ENCODE measurements at places on chromosomes 1 and 21. TPM values are rescaled to one million over a fixed set of nuclear protein-coding genes. Genes with fewer than 3 reads are reported as not detected.

DNA sequence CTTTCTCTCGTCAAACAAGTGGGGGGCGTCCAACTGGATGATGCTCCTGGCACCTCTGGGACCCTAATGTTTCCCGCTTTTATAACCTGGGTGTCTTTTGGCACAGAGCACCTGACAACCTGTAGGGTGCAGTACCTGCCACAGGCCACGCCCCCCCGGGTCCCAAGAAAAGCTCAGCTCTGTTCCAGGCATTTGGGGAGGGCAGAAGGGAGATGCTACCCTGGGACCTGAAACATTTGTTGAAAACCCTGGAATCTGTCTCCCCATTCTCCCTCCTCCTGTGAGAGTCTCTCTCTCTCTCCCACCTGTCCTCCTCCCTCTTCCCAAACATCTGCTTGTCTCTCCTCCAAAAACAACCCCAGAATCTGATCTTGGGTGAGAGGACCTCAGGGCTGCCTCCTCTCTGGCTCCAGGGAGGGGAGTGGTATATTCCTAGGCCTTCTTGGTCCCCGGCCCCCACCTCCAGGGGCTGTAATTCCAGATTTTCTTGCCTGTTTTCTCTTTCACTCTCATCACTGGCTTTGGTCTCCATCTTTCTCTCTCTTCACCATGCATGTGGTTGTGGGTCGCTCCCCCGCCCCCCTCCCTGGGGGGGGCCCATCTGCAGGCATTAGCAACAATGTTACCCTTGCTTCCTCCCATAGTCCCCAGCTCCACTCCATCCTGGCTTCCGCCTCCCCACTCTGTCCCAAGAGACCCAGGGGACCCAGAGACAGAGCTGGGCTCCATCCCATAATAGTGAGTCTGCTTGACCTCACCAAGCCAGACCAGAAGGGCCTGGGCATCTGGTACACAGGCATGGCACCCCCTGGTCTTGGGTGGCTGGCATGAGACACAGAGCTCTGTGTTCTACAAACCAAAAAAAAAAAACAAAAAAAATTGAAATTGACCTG lies 4.1 kb downstream of the AHDC1 start:
- no peak overlapping the region for H3K27ac ChIP-seq
- no peak overlapping the region for H3K4me3 ChIP-seq
- no peak for DNase-seq
- peaks cover 66% of the 10 kb centered on the region for H3K4me1 ChIP-seq
- no peaks in the 10 kb centered on the region for H3K27me3 ChIP-seq

The ZNF695 gene
- 1.5 TPM for total RNA-seq

DNA sequence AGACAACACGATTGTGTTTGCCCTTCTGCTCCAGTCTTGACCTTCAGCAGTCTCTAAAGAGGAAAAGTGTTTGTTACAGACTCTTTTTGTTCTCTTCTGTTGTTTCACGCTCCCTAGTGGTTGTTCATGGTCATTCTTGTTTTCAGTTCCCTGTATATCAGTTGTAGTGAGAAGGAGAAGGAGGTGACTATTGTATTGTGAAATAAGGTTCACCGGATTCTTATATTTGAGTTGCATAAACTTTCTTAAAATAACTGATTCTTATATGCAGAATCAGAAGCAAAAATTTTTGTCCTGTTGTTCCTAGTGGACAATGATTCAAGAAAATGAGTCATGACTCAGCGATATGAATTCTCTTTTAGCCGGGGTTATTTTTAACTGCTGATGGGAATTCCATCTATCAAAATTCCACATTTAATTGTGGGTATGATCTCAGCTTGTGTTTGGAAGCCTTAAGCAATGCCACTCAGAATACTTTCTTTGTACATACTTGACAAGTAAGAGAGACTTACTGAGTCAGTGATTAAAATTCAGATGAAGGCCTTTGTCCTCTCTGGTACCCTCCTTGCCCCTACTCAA lies 152.2 kb downstream of the CLEC20A start:
- peak overlapping the region; percentile 25 for H3K4me3 ChIP-seq
- peak; percentile 91 for DNase-seq
- peaks cover 25% of the 10 kb centered on the region for H3K4me1 ChIP-seq
- H3K36me3 ChIP-seq = no peaks in the 10 kb centered on the region

- H3K4me3 ChIP-seq = no peak overlapping the region
- DNase-seq = no peak
- no peaks in the 10 kb centered on the region for H3K27me3 ChIP-seq
- no peaks in the 10 kb centered on the region for H3K4me1 ChIP-seq
- no peaks in the 10 kb centered on the region for H3K36me3 ChIP-seq
Measured at GRCh38 chr1:103901072-103901471, 151.4 kb downstream of the AMY1C start.

The CHI3L1 gene
- total RNA-seq = 0.34 TPM

The PDPN gene
- total RNA-seq = 39.7 TPM

- no peak overlapping the region for H3K4me3 ChIP-seq
- no peak overlapping the region for H3K27ac ChIP-seq
- no peaks in the 10 kb centered on the region for H3K4me1 ChIP-seq
- no peak for DNase-seq
Measured at GRCh38 chr1:45787905-45788304, 15.5 kb upstream of the MAST2 start.

DNA sequence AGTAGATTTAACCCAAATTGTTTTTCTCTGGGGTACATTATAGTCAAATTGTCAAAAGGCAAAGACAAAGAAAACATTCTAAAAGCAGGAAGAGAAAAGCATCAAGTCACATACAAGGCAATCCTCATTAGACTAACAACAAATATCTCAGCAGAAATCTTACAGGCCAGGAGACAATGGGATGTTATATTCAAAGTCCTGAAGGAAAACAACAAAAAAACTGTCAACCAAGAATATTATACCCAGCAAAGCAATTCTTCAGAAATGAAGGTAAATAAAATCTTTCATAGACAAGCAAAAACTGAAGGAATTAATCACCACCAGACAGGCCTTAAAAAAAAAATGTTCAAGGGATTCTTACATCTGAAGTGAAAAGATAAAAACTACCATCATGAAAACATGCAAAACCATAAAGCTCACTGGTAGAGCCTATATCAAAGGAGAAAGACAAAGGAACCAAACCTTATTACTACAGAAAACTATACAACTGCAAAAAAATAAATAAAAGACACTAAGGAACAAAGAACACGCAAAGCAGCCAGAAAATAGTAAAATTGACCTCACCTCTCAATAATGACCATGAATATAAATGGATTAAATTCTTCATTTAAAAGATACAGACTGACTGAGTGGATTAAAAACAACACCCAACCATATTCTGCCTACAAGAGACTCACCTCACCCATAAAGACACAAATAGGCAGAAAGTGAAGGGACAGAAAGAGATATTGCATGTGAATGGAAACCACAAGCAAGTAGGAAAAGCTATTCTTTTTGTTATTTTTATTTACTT lies 113.8 kb upstream of the ZC3H11B start:
- DNase-seq = no peak
- no peaks in the 10 kb centered on the region for H3K4me1 ChIP-seq
- H3K27me3 ChIP-seq = no peaks in the 10 kb centered on the region

The RNF223 gene
- total RNA-seq = 0.18 TPM

DNA sequence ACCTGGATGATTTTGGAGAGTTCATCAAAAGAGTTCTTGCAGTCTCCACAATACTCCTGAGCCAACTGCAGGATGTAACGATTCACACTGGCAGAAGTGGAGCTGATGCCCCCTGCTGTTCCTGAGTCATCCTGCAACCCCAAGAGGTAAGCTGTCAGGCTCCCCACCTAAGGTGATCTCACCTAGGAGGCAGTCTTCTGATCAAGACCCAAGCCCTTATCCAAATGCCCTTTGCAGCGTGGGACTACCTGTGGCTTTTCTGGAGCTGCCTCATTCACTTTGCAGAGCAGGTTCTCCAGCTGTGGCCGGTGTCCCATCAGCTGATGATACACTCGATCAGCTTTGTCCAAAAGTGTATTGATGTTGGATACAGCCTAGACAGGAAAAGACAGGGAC lies 96.4 kb downstream of the UBR4 start:
- H3K4me1 ChIP-seq = no peaks in the 10 kb centered on the region
- no peak overlapping the region for H3K27ac ChIP-seq
- H3K4me3 ChIP-seq = no peak overlapping the region
- peaks cover 85% of the 10 kb centered on the region for H3K36me3 ChIP-seq
- no peak for DNase-seq

- no peaks in the 10 kb centered on the region for H3K36me3 ChIP-seq
- no peaks in the 10 kb centered on the region for H3K4me1 ChIP-seq
- no peaks in the 10 kb centered on the region for H3K27me3 ChIP-seq
- no peak for DNase-seq
Measured at GRCh38 chr1:46767649-46768282, 31.1 kb upstream of the CYP4B1 start.

GRCh38 chr21:27077501-27077900 lies 110.6 kb upstream of the ADAMTS5 start:
- no peak for DNase-seq
- no peaks in the 10 kb centered on the region for H3K4me1 ChIP-seq
- no peaks in the 10 kb centered on the region for H3K36me3 ChIP-seq
- no peak overlapping the region for H3K27ac ChIP-seq

- H3K27ac ChIP-seq = no peak overlapping the region
- H3K4me3 ChIP-seq = no peak overlapping the region
- no peaks in the 10 kb centered on the region for H3K36me3 ChIP-seq
- no peaks in the 10 kb centered on the region for H3K4me1 ChIP-seq
Measured at GRCh38 chr1:147919896-147920295, 8.3 kb upstream of the GPR89B start.

GRCh38 chr1:25208561-25209222 lies 23.6 kb downstream of the SYF2 start:
- no peak for DNase-seq
- no peak overlapping the region for H3K4me3 ChIP-seq
- H3K27ac ChIP-seq = no peak overlapping the region

The PLA2G2C gene
- total RNA-seq = not detected

Measured in astrocyte (in vitro differentiated cells and primary cell).